ENCODE measurements at places on chromosomes 2 and 18. TPM values are rescaled to one million over a fixed set of nuclear protein-coding genes. Genes with fewer than 3 reads are reported as not detected.
A peak's percentile ranks its signal among the peaks of the same experiment; 100 is the strongest.

The C1QL2 gene
- total RNA-seq: not detected

The SNTG2 gene
- 0.47 TPM for total RNA-seq

The GYPC gene
- total RNA-seq: 98.8 TPM

The TEKT4 gene
- not detected for total RNA-seq

The PCBP1 gene
- total RNA-seq: 205 TPM

DNA sequence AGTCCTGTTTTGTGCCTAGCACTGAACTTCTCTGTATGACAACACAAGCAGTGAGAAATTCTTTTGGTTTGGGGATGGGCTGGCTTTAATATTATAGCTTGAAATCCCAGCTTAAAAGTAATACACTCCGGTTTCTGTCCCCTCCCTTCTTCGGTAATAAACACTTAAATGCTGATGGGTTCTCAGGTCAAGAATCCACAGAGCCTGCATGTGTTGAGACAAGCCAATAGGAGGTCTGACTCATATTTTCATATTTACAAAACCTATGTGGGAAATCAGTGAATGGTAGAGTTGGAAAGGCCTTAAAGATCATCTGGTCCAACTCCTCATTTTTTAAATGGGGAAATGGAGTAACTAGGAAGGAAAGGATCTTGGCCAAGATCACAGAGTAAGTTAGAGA is 47.5 kb downstream of the VSNL1 start:
- H3K4me3 ChIP-seq: no peak overlapping the region
- peaks cover 19% of the 10 kb centered on the region for H3K4me1 ChIP-seq
- no peak for DNase-seq
- H3K36me3 ChIP-seq: no peaks in the 10 kb centered on the region
- H3K27me3 ChIP-seq: no peaks in the 10 kb centered on the region

- DNase-seq: no peak
- H3K27me3 ChIP-seq: no peaks in the 10 kb centered on the region
- H3K4me3 ChIP-seq: no peak overlapping the region
- H3K27ac ChIP-seq: no peak overlapping the region
- H3K36me3 ChIP-seq: peaks cover 54% of the 10 kb centered on the region
These were observed 62.7 kb downstream of the PTRHD1 start for GRCh38 chr2:24730481-24730880.

GRCh38 chr2:63124850-63125249 is 74.2 kb downstream of the OTX1 start:
- H3K4me3 ChIP-seq: no peak overlapping the region
- H3K36me3 ChIP-seq: peaks cover 23% of the 10 kb centered on the region

DNA sequence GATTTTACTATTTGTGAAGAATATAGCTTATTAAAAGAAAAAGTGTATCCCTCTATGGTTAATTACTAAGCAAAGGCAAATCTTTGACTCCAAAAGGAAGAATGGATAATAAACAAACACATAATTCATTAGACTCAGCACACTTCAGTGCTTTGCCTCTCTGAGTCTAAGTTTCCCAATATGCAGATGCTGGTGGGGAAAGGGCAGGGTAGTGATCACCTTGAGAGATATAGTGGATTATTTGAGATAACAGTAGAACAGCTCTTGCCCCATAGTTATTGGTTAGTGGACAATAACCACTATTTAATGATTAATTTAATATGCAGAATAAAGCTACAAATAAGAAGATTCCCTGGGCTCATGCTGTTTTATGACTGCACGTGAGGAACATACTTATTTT is 98.2 kb upstream of the SLC8A1 start:
- DNase-seq: no peak
- H3K36me3 ChIP-seq: no peaks in the 10 kb centered on the region
- H3K27me3 ChIP-seq: no peaks in the 10 kb centered on the region
- H3K27ac ChIP-seq: peak overlapping the region; percentile 52
- H3K4me1 ChIP-seq: peaks cover 23% of the 10 kb centered on the region

DNA sequence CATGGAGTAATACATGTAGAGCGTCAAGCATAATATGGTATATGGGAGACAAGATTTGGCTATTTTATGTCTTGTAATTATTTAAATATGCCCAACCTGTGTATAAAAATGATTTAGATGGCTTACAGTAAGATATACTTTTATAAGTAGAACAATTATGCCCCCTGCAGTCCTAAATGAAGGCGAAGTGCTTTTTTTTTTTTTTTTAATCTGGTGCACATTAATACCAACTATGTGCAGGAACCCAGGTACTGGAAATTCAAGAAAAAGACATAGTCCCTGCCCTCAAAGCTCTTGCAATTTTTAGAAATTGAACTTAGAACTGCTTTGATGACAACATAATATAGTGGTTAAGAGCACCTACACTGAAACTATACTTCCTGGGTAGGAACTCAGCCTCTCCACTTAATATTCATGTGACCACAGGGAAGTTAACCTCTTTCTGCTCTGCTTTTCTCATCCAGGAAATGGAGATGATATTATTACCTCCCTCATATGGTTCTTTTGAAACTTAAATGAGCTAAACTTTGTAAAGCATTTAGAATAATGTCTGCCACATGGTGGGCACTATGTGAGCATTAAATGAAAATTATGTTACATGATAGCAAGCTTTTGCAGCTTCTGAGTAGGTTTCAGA is 38.1 kb downstream of the AFTPH start:
- H3K4me1 ChIP-seq: peaks cover 10% of the 10 kb centered on the region
- no peak overlapping the region for H3K27ac ChIP-seq
- H3K27me3 ChIP-seq: no peaks in the 10 kb centered on the region
- no peak overlapping the region for H3K4me3 ChIP-seq

GRCh38 chr18:13377496-13377895 is 158.9 kb downstream of the LDLRAD4 start:
- peak overlapping the region; percentile 61 for H3K27ac ChIP-seq
- H3K27me3 ChIP-seq: no peaks in the 10 kb centered on the region
- DNase-seq: no peak
- H3K36me3 ChIP-seq: no peaks in the 10 kb centered on the region
- H3K4me3 ChIP-seq: no peak overlapping the region

DNA sequence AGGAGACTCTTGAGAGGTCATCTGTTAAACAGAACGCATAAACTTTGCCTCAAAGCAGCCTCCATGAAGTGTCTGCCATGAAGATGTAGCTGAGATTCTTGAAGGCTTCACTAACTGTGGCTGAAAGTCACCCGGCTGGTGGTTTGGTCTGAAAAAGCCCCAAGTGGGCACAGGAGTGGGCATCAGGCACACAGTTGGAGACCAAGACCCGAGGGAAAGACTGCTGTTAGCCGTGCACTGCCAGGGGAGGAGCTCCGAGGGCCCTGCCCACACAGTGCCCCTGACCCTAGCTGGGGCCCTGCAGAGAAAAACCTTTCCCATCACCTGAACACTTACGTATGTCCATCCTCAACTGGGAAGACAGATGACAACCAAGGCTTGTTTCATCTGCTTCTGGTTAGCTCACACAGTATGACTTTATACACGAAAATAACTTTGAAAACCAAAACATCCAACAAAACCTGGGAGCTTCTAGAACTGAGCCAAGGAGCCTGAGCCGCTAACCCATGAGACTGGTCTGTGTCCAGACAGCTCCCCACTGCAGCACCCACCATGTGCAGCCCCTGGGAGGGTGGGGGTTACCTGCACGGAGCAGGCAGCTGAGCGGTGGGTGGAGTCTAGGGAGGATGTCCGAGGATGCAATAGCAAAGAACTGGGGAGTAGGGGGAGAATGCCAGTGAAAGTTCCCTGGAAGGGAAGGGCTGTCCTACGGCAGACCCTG is 15.4 kb downstream of the HJURP start:
- no peaks in the 10 kb centered on the region for H3K36me3 ChIP-seq
- H3K27me3 ChIP-seq: no peaks in the 10 kb centered on the region
- no peak overlapping the region for H3K4me3 ChIP-seq
- DNase-seq: no peak
- H3K4me1 ChIP-seq: no peaks in the 10 kb centered on the region

DNA sequence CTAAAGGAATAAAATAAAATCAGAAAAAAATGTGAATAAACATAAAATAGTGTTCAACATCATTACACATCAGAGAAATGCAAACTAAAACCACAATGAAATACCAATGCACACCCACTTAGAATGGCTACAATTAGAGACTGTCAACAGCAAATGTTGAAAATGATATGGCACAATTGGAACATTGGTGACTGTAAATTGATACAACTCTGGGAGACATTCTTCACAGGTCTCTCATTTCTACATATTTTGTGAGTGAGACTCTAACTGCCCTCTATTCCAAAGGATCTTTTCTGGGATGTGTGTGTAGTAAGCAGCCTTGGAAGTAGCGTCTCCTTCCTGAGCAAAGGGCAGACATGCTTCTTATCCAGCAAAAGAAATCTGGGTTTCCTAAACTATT is 323.0 kb downstream of the FBXO15 start:
- peaks cover 4% of the 10 kb centered on the region for H3K4me1 ChIP-seq
- DNase-seq: no peak
- no peak overlapping the region for H3K4me3 ChIP-seq
- H3K36me3 ChIP-seq: no peaks in the 10 kb centered on the region

GRCh38 chr2:163953390-163953907 is 217.6 kb upstream of the FIGN start:
- H3K4me3 ChIP-seq: no peak overlapping the region
- H3K36me3 ChIP-seq: no peaks in the 10 kb centered on the region
- H3K4me1 ChIP-seq: peaks cover 5% of the 10 kb centered on the region
- no peak overlapping the region for H3K27ac ChIP-seq
- no peaks in the 10 kb centered on the region for H3K27me3 ChIP-seq
- DNase-seq: no peak

- no peak overlapping the region for H3K4me3 ChIP-seq
- no peak overlapping the region for H3K27ac ChIP-seq
- no peaks in the 10 kb centered on the region for H3K27me3 ChIP-seq
- no peaks in the 10 kb centered on the region for H3K36me3 ChIP-seq
- H3K4me1 ChIP-seq: peaks cover 19% of the 10 kb centered on the region
- no peak for DNase-seq
These were observed 13.1 kb upstream of the ACTR3 start for GRCh38 chr2:113876503-113877387.

- no peaks in the 10 kb centered on the region for H3K4me1 ChIP-seq
- H3K27me3 ChIP-seq: no peaks in the 10 kb centered on the region
- H3K36me3 ChIP-seq: no peaks in the 10 kb centered on the region
These were observed 308.7 kb downstream of the LPIN1 start for GRCh38 chr2:12054956-12055618.

DNA sequence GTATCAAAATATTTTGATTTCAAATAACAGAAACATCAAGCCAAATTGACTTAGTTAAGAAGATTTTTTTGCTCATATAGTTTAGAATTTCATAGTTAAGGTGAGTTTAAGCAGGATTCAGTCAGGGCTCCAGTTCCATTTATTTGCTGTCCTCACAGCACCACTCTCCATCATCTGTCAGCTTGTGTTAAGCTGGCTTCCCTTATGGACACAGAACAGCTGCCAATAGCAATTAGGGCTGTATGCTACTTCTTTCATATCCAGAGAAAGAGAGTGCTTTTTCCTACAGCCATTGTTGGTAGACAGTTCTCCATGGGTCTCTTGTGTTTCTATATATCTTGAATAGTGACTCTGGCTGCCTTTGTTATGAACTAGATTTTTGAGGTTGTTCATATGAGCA is 95.4 kb upstream of the CYP20A1 start:
- H3K27me3 ChIP-seq: no peaks in the 10 kb centered on the region
- H3K4me3 ChIP-seq: no peak overlapping the region
- DNase-seq: no peak
- H3K27ac ChIP-seq: no peak overlapping the region
- H3K36me3 ChIP-seq: peaks cover 77% of the 10 kb centered on the region

- H3K4me3 ChIP-seq: peak overlapping the region; percentile 92
- peak overlapping the region; percentile 96 for H3K27ac ChIP-seq
- H3K36me3 ChIP-seq: peaks cover 36% of the 10 kb centered on the region
- H3K27me3 ChIP-seq: no peaks in the 10 kb centered on the region
- DNase-seq: no peak
These were observed 1.3 kb downstream of the ING5 start for GRCh38 chr2:241703032-241703604.

DNA sequence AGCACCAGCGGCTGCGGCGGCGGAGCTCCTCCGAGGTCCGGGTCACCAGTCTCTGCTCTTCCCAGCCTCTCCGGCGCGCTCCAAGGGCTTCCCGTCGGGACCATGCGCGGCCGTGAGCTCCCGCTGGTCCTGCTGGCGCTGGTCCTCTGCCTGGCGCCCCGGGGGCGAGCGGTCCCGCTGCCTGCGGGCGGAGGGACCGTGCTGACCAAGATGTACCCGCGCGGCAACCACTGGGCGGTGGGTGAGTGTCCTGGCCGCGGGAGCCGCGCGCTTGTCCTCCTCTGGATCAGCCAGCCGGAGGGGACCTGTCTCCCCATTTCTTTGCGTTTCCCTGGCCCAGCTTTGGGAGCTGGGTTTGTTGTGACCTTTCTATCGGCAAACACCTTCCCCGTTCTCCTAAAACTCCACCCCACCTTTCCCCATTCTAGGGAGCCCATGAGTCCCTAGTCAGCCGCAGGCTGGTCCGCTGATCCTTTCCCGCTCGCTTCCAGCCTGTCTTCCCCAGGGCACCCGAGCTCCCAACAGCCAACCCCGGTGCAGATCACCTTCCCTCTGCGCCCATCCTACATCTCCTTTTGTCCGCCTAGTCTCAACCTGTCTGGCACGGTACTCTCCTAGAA is 316 bp downstream of the GRP start:
- H3K36me3 ChIP-seq: no peaks in the 10 kb centered on the region
- no peak for DNase-seq
- peaks cover 99% of the 10 kb centered on the region for H3K27me3 ChIP-seq
- peak overlapping the region; percentile 49 for H3K4me3 ChIP-seq

GRCh38 chr2:207458582-207458981 is 71.2 kb upstream of the CREB1 start:
- no peak overlapping the region for H3K4me3 ChIP-seq
- H3K27ac ChIP-seq: no peak overlapping the region
- no peaks in the 10 kb centered on the region for H3K4me1 ChIP-seq
- no peaks in the 10 kb centered on the region for H3K27me3 ChIP-seq
- no peaks in the 10 kb centered on the region for H3K36me3 ChIP-seq
- no peak for DNase-seq

GRCh38 chr2:9748577-9748976 is 94.7 kb upstream of the TAF1B start:
- no peaks in the 10 kb centered on the region for H3K36me3 ChIP-seq
- no peaks in the 10 kb centered on the region for H3K27me3 ChIP-seq
- no peak overlapping the region for H3K4me3 ChIP-seq
- no peak overlapping the region for H3K27ac ChIP-seq
- peaks cover 22% of the 10 kb centered on the region for H3K4me1 ChIP-seq

GRCh38 chr2:227191367-227191766 is 26.9 kb downstream of the COL4A3 start:
- no peak overlapping the region for H3K4me3 ChIP-seq
- no peak for DNase-seq
- H3K4me1 ChIP-seq: peaks cover 27% of the 10 kb centered on the region
- no peaks in the 10 kb centered on the region for H3K36me3 ChIP-seq
- no peaks in the 10 kb centered on the region for H3K27me3 ChIP-seq

GRCh38 chr2:20631617-20632307 is 19.1 kb downstream of the HS1BP3 start:
- no peaks in the 10 kb centered on the region for H3K27me3 ChIP-seq
- H3K4me3 ChIP-seq: no peak overlapping the region
- no peak overlapping the region for H3K27ac ChIP-seq
- peak; percentile 10 for DNase-seq
- peaks cover 52% of the 10 kb centered on the region for H3K4me1 ChIP-seq
- H3K36me3 ChIP-seq: peaks cover 9% of the 10 kb centered on the region

- H3K4me3 ChIP-seq: peak overlapping the region; percentile 83
- H3K36me3 ChIP-seq: peaks cover 48% of the 10 kb centered on the region
- no peaks in the 10 kb centered on the region for H3K27me3 ChIP-seq
- H3K27ac ChIP-seq: peak overlapping the region; percentile 78
- DNase-seq: no peak
- peaks cover 47% of the 10 kb centered on the region for H3K4me1 ChIP-seq
These were observed 1.2 kb downstream of the RPL31 start for GRCh38 chr2:101003278-101003775.

- H3K4me3 ChIP-seq: no peak overlapping the region
- no peaks in the 10 kb centered on the region for H3K36me3 ChIP-seq
- H3K4me1 ChIP-seq: no peaks in the 10 kb centered on the region
- no peak for DNase-seq
These were observed 218.9 kb downstream of the NDUFA10 start for GRCh38 chr2:239806276-239806675.
